Skeletal muscle cell (primary cell): ENCODE measurements at places on chromosomes 4 and X.

DNA sequence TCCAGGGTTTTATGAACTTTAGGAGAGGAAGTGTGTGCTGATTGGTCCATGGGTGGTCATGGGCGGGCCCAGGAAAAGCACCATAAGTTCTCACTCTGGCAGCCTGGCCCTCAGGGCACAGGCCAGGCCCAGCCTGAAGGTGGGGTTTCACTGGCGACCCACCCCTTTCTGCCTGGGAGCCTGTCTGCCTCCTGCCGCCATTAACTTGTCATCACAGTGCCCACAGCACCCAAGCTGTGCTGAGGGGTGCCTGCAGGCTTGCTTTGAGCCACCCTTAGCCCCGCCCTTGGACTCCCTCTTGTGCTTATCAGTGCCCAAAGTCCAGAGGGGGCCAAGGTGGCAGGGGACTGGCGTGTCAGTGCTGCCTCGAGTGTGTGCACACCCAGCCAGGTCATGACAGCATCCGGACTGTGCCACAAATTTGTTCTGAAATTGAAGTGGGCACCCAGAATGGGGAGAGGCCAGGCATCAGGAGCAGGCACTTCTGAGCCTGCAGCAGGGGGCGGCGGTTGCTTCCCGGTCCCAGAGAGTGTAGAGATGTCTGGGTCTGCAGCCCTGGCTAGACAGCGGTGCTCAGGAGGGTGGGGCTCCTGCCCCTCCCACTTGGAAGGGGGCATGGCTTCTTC, 455.6 kb downstream of the TMA16 start:
- DNase-seq: no peak

DNA sequence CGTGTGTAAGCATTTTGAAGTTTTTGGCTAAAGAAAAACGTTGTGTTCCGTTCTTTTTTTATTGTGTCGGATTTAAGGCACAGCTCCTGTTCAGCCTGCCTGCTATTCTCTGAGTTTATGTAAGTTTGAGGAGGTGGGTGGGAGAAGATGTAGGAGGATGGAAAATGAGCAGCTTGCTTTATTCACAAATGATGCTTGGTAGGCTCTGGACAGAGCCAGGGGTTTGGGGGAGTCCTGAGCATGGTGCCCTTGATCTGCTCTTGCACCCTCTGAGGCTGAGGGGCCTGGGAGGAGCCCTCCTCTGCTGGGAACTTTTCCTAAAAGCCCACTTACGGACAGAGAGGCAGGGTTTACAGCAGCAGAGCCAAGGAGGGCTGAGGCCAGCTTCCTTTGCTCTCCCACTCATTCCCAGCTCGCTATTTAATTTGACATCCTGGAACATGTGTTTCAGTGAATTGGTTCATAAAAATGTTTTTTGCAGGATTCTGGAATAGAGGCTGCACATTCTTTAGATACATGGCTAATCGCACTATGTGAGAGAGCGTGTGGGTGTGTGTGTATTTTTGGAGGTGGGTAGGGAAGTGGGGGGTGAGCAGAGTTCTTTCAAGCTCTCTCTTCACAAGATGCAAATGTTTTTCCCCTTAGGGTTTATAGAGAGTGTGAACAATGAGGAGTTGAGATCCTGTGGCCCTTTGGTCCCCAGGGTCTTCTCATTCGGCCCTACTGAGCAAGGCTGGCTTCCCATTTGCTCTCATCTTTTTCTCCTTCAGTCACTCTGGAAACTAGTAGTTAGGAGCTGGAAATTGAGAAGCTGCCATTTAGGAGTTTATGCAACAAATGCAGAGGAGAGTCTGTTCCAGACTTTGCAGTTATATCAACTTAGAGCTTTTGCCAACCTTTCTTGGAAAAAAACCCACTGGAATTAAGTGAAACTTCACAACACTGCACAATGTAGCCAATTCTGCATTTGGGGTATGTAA, 32.1 kb downstream of the TMEM131L start:
- DNase-seq: peak; percentile 67

DNA sequence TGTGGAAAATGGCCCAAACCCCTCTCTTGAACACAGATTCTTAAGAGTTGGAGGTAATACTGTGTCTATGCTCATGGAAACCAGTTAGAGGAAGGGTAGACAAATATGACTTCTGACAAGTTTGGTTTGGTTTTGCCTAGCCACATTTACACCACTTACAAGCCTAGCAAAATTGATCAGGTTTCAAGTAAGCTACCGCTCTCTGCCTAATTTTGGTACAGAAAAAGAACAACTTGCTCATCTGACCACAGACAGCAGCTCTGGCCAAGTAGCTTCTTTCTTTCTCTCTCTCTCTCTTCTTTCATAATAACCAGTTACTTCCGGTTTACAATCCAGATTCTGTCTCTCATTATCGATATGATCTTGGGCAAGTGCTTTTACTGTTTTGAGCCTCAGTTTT, 260.0 kb downstream of the GLUD2 start:
- peak; percentile 5 for DNase-seq

- DNase-seq: peak; percentile 44
Measured at GRCh38 chrX:141176586-141177451, at the start of gene LDOC1. Gene LDOC1, minus strand, starts transcription at chrX:141177129. Its CDS starts 108 bp downstream, at chrX:141177021.

GRCh38 chr4:74366367-74366911, 1.5 kb downstream of the EREG start:
- no peak for DNase-seq

DNA sequence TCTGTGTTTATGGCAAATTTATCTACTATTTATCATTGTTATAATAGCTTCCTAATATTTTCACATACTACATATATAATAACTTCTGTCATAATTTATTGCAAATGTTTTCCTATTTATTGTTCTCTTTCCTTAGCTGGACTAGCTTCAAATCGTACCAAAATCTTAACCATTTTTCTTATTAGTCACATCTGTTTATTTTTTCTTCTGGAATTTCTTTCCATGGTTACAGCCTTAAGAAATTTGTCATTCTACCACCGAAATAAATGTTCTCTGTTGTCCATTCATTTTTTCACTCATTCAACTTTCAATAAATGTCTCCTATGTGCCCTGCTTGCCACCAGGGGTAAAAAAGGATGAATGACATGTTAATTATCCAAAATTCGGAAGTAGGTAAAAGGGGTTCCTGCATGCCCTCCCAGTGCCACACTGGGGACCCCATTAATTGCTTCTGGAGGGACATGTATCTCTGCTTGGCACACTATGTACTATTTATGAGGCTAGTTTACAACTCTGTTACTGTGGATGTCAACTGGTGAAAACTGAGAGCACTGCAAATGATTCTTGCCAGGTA, 182.1 kb downstream of the SH3KBP1 start:
- no peak for DNase-seq

DNA sequence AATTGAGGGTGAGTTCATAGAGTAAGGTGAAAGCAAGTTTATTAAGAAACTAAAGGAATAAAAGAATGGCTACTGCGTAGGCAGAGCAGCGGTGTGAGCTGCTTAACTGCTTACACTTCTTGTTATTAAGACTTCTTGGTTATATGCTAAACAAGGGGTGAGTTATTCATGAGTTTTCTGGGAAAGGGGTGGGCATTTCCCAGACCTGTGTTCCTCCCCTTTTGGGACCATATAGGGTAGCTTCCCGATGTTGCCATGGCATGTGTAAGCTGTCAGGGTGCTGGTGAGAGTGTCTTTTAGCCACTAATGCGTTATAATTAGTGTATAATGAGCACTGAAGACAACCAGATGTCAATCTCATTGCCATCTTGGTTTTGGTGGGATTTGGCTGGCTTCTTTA, 126.5 kb downstream of the ARSF start:
- no peak for DNase-seq

- no peak for DNase-seq
Measured at GRCh38 chrX:22424122-22424915, 151.6 kb downstream of the CBLL2 start.

- DNase-seq: no peak
Measured at GRCh38 chrX:133384454-133384853, 30.8 kb downstream of the GPC4 start.

DNA sequence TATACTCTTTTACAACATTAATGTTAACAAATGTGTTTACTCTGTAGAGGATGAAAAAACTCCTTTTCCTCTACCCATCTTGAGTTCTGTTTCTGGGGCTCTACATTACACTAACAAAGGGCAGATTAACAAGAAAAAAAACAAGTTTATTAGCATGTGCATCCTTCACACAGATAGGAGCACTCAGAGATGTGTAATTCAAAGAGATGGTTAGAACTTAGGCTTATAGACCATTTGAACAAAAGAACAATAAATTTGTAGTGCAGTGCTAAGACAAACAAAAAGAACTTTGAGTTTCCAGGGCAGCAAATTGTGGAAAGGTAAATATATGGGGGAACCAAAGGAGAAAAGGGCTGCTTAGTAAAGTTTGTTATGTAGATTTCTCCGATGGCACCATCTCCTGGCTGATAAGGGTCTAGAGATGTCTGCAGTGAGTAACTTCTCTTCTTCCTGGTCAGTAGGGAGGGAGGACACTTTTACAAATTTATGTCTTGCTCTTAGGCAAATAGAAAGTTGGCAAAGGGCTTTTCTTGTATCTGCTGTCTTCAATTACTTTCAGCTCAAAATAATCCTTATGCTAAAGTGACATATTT, 1249.9 kb upstream of the TENM3 start:
- no peak for DNase-seq

DNA sequence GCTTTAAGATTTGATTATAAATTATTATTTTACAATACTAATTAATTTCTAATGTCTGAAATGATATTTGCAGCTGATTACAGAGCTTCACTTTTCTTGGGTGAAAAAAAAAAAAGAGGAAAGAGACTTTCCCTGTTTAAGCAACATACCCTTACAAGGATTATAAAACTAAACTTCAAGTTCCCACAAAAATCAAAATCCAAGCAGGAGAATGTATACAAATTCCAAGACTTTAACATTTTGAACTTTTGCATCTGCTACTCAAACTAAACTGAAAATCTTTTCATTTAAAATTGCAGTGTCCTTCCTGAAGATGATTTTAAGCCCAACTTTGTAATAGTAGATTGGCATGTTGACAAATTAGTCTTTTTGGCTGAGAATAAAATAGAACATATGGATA, 742.4 kb upstream of the INTU start:
- DNase-seq: no peak

DNA sequence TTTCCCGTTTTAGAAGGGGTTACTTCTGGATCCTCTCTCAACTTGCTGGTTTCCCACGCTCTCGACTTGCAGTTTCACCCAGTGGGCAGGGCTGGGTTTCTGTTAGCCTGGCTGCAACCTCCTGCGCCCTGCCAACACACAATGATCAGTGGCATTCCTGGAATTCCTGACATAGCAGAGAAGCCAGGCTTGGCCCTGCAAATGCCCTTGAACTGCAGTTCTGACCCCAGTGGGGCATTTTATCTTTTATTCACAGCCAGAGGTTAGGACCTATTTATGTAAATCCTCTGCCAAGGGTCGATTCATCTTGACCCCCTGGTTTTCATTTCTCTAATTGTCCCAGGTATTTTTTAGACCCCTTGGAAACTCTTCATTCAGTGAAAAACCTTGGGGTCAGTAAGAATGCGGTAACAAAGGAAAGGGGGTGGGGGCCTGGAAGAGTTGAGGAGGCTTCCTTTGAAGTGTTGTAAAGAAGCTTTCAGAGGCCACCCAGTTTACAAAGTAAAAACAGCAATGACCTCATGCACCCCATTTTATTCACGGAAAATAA, 217.6 kb downstream of the ZNF674 start:
- DNase-seq: no peak

- no peak for DNase-seq
Measured at GRCh38 chr4:147689067-147689466, 5.1 kb upstream of the PRMT9 start.

DNA sequence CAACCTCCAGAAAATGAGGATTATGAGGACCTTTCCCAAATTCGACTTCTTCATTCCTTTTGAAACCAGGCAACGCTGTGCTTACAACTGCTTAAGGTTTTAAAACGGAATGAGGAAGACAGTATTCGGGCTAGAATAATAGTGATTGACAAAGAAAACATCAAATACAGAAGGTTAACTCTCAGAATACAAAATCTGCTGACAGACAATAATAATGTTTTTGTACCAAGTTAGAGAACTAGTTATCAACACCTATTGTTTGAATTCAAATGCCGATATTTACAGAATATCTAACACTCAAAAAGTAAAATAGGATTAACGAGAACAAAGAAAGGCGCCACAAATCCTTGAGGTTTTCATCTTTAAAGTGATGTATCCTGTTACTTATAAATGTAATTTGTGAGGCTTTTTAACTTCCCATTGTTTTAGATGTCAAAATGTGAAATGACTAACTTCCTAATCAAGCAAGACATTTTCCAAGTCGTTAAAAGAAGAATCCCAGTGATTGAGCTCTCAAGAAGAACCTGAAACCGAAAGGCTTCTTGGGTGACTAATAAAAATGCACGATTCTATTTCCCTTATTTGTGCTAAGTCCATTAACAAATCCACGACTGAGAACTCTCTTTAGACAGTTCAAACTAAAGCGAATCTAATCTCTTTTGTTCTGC, 118.3 kb downstream of the SORBS2 start:
- DNase-seq: no peak

- no peak for DNase-seq
Measured at GRCh38 chr4:168361365-168362024, 42.9 kb upstream of the DDX60 start.

- no peak for DNase-seq
Measured at GRCh38 chr4:138310991-138311390, 68.8 kb upstream of the SLC7A11 start.

DNA sequence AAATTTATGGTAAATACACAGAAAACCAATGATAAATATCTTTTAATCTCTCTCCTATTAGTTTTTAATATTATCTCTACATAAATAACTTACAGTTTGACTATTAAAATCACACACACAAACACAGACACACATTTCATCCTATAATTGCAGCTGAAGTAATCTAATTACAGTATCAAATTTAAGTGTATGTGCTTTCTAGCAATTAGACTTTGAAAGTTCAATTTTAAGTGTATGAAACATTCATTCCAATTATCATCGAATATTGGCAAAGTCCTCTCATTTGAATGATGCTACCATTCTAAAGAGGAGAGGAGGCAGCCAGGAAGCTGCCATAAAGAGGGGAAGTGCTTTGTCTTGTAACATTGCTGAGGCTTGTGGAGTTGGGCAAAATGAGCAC, 221.2 kb upstream of the PABPC4L start:
- DNase-seq: no peak

DNA sequence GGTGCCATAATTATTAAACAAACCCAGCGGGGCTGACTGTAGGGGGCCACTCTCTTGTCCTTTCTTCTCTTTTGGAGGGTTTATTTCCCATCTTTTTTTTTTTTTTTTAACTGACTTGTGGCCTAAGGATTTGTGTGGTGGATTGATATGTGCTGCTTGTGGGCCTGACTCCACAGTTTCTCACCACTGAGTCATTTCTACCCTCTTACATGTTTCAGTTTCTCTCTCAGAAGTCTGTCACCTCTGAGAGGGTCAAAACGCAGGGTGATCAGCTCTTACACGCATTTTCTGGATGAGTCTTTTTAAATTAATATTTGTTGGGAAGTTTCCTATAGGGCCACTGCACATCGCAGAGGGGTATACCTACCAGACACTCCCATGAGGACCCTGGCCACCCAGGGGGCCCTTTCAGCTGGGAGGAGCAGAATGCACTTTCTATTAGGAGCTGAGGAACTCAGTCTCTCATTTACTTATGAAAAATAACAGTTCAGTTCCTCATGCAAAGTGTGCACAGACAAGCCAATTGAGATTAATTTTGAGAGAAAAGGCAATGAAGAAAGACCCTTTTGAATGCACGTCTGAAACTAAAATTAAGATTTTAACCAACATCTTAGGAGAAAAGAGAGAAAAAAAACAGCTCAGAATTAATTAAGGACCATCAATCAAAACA, 407.9 kb downstream of the TECRL start:
- DNase-seq: no peak
